ENCODE measurements at places on chromosomes 1 and 21.

DNA sequence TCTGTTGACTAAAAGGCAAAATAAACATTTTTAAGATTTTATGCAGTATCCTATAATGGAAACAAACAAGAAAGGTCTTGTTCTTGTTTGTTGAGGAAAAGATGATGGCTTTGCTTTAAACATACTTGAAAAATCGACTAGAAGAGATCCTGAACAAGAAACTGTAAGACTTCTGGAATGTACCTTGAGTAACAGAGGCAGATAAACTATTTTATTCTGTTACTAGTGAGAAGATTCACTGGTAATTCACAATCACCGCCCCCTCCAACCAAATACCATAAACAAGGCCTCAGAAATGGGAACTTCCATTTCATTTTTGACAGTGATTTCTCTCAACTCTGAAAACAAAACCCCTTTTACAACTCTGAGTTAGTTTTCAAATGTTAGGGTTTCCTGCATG is 18.1 kb downstream of the TSEN15 start:
- no peak for DNase-seq

DNA sequence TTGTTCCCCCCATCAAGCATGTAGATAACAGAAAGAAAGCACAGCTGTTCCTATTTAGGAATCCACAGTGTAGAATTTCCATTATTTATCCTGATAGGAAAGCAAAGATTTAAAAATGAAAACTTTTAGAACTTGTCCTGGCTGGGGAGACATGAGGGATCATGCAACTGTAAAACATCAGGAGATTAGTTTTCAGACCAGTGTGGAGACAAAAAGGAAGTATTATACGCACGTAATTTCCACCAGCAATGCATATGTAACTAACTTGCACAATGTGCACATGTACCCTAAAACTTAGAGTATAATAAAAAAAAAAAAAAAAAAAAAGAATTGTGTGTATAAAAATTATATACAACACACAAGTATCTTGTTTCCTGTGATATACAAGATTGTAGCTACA is 172.4 kb downstream of the NEGR1 start:
- DNase-seq, result no peak

- DNase-seq, result no peak
Observed at GRCh38 chr1:202801175-202801574, 7.0 kb downstream of the KDM5B start.

DNA sequence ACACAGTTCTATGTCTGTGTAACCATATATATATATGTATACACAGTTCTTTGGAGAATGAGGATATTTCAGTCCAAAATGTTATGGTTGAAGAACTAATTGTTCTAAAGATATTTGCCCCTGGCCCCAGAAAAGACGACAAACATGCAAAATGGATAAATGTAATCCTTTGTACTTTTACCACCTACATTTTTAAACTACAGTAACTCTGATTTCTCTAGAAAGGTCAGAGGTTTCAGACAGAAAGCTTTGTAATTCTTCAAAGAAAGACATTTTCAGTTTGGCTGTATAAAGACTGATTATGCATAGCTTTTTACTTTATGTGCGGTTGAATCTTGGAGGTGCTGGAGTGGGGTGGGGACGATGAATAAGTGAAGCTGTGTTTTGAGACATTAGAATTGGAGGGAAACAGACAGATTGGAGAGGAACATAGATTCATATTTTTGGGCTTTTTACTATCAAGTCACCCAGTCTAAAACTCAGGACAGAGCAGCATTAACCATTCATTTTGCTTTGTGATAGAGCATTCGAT is 16.6 kb downstream of the NFIA start:
- no peak for DNase-seq

GRCh38 chr1:87179076-87179810 is 149.4 kb upstream of the LMO4 start:
- no peak for DNase-seq

DNA sequence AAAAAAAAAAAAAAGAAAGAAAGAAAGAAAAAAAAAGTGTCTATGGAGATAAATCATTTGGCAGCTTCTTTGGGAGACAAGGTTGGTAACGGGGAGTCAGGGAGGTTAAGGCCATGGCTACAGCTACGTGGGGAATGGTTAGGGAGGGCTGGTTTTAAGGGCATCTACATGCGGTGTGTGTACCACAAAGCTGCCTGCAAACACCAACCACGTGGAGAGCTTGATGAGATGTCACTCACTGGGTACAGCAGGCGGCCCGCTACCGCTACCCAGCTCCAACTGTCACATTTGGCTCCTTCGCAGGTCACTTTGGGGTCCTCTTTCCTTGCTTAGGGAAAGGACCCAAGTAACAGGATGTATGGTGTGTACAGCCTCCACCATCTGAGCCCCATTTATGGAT is 4.2 kb downstream of the NPPB start:
- no peak for DNase-seq

- DNase-seq, result no peak
Observed at GRCh38 chr1:27719286-27720251, 6.2 kb upstream of the FAM76A start.

- DNase-seq, result no peak
Observed at GRCh38 chr1:201138311-201138840, 11.4 kb upstream of the ASCL5 start.

DNA sequence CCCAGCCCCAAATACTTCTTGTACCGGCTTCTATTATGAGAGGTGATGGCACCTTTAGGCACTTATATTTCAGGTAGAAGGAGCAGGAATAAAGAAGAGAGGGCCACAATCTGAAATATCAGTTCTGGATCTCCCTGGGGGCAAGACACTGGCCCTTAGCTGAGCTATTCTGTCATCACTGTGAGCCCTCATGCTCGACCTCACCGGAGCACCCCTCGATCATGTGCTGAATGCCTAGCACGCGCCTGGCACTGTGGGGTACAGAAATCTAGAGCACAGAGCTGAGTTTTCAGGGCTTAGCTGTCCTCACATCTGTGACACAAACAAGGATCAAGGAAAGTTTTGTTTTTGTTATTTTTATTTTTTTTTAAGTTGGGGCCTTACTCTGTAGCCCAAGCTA is 7.6 kb upstream of the MX1 start:
- DNase-seq, result no peak

GRCh38 chr1:241408170-241408569 is 51.2 kb upstream of the RGS7 start:
- no peak for DNase-seq

GRCh38 chr1:12188115-12188514 is 21.3 kb downstream of the TNFRSF1B start:
- no peak for DNase-seq

- DNase-seq, result no peak
Observed at GRCh38 chr1:168879896-168880734, 151.1 kb upstream of the DPT start.

DNA sequence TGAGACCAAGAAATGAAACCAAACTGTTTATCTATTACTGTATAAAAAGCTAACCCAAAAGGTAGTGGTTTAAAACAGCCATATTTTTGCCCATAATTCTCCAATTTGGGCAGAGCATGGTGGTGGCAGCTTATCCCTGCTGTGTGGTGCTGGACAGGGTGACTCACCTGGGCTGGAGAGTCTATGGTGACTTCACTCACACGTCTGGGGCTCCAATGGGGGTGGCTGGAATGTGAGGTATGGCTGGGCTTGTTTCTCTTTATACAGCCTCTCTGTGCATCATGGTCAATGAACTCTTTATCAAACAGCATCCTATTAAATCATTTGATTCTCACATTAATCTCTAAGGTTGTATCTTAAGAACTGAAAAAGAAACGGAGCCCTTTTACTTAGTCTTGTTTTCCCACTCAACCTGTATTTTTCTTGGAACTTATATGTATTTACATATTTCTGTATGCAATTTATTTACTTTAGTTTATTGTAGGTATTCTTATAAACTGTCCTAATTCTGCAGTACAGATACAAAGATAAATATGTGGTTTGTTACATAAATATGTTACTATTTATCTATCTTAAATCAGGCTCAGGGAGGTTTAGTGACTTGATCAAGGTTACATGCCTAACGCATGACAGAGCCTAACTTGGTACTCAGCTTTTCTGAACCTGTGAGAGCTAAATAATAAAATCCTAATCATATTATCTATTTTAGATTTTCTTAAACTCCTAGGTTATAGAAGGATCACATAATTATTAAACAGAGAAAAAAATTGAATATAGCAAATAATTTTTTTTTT is 37.5 kb upstream of the WLS start:
- DNase-seq, result no peak

DNA sequence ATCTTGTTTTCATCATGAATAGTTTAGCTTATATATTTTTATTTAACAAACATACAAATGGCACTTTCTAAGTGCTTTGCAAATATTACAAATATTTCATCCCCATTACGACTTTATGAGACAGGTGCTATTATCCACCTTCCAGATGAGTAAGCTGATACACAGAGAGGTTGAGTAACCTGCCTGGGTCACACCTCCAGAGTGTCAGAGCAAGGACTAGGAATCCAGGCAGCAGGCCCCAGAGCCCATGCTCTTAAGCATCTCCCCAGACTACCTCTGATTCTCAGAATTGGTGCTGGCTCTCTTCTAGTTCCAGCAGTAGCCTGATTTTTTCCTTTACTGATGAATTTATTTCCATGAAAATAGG is 40.0 kb downstream of the EPHB2 start:
- no peak for DNase-seq

- no peak for DNase-seq
Observed at GRCh38 chr1:231605149-231606100, 21.2 kb upstream of the DISC1 start.

DNA sequence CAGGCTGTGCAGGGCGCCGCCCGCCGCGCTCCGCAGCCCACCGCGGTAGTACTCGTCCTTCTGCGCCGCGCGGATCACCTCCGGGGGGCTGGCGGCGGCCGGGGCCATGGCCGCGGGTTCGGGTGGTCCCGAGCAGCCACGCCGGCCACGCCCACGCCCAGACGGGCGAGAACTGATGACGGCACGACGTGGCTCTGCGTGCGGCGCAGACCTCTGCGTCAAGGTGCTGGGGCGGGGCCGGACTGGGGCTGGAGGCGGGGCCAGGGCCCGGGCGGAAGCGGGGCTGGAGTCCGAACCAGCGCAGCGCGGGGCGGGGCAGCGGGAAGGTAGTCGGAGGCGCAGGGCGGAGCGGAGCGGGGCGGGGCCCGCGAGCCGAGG is at the start of gene PEX10:
TSS of gene PEX10 (minus strand) at position 170 of the 378 bp plus-strand sequence. CDS start at position 108, 62 bp downstream.
- peak; percentile 100 for DNase-seq

DNA sequence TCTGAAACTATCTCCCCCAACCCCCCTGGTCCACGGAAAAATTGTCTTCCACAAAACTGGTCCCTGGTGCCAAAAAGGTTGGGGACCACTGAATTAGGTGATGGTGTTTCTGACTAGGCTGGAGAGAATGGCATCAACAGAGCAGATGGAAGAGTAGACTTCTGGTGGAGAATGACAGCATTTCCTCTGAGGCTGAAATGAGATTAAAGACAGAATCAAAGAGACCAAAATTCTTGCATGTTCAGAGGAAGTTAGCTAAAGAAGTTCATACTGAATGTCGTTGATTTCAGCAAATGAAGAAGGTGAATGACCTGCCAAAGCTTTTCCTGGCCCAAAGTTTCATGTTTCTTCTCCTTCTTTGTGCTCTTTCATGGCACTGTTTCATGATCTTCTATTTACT is 188.2 kb upstream of the RUNX1 start:
- DNase-seq, result no peak

DNA sequence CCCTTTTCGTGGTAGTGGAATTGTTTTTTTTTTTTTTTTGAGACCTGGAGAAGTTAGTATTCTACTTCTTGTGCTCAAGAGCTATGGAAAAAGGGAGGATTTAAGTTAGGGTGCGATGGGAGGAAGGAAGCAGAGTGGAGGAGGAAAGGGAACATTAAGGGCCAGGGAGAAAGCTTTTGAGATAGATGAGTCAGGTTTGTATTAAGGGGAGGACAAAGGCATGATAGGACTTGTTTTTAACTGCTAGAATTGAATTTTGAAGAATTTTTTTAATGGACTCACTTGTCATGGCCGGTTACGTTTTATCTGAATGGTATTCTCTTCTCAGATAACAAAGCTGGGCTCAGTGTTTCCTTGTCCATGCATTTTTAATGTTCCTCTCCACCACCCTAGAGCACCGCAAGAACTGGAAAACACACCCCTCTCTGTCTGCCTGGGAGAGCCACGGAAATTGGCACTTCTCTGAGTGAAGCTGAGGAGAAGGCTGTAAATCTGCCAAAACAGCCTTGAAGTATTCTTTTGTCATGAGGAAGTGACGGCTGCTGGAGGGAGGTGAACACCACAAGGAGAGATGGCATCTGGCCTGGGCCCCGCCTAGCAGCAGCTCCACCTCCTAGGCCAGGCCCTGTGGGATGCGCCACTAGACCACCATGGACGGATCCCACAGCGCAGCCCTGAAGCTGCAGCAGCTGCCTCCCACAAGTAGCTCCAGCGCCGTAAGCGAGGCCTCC is 3.5 kb downstream of the NIPAL3 start:
- DNase-seq, result no peak

GRCh38 chr1:62058956-62059355 is 135.7 kb upstream of the L1TD1 start:
- no peak for DNase-seq

- DNase-seq, result no peak
Observed at GRCh38 chr1:65725064-65725463, 67.6 kb upstream of the PDE4B start.

GRCh38 chr1:47712596-47713299 is 274.9 kb downstream of the FOXD2 start:
- no peak for DNase-seq

Measured in stimulated activated CD4-positive, alpha-beta T cell treated with anti-CD3 and anti-CD28 coated beads, Interleukin-12 subunit alpha, Interleukin-12 subunit beta, amount 100 ng/mL, for 4 hours (primary cell).